Upper lobe of right lung (tissue), 1 donor: ENCODE measurements at places on chromosomes 2 and 18.

DNA sequence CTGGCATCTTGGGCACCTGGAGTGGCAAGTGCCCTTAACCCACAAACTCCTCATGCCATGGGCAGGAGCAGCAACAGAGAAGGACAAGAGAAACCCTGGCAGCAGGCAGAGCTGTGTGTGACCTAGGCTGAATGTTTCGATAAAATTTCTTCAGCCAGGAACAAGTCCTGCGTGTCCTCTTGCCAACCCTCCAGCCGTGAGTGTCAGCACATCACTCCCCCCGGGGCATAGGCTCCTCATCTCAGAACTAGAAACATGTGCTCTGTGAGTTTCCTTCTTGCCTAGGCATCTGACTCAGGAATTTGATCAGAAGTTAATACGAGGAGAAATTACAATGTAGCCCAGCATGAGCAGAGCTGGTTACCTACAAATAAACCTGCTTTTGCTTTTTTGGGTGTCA, 2.2 kb downstream of the ABCG8 start:
- no peak for DNase-seq

DNA sequence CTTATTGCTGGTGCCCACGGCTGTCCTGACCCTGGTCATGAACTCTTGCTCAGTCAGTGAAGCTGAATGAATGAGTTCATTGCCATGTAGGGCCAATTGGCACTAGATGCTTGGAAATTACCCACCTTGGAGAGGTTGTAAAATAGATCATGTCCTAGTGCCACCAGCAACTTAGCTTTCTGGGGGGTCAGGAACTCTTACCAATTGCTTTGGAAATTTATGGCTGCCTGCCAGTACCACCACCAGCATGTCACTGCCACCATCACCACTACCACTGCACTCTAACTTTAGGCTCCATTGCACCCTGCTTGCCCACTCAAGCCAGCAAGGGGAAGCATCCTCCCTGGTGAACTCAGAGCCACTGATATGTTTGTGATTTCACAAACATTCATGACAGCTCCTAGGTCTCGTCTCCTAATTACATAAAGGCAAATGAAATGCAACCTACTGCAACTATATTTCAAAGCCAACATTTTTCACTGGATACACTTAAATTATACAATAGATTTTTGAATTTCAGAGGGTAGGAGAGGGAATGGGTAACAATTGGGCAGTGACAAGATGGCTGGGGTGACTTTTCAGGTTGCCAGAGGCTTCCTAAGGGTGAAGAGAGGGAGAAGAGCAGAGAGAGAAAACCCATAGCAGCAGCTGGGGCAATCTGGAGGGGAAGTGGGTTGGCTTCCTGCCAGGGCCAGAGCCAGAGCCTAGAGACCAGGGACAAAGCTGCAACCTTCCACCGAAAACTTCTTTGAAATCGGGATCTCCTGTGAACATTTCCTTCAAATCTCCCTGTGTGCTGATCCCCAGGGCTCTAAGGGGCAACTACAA, 3.5 kb upstream of the EMILIN1 start:
- no peak for DNase-seq

DNA sequence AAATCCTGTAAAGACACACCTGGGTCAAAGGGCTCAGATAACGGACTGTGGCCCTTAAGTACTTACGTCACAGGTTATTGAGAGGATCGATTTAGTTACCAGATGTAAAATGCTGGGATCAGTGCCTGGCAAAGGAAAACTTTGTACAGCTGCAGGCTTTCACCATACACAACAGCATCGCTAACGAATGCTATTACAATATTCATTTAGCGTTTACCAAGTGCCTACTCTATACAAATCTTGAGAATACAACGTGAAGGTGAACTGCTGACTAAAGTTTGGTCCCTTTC, 619 bp upstream of the MSH6 start:
- DNase-seq = no peak

GRCh38 chr2:42223855-42224268, 54.7 kb downstream of the EML4 start:
- no peak for DNase-seq

DNA sequence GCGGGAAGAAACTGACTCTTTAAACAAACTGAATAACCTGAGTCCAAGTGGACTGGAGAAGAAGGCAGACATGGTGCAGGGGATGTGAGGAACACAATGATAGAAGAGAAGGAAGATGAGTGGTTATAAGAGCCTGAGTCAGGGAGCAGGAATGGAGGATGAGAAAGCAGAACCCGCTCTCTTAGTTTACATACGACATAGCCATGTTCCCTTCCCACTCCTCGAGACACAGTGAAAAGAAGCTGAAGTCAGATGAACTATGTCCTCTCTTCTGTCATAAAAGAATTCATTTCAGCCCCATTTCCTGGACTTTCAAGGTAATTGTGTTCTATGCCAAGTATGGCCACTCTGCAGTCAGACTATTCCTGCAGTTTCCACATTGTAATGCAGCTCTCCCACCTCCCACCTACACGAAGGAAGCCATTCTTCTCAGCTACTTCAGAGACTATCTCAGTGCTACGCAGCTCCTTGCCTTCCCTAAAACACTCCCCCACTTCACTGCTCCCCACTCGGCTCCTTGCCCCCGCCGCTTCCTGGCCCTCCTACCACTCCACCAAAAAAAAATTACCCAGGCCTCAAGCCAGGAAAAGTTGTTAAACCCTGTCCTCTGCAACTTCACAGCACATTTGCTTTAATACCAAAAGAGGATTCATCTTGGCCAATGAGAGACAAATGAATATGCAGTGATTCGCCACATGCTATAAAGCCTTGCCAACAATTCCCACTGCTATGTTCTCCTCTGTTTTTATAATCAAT, 323.4 kb upstream of the EPHA4 start:
- no peak for DNase-seq

GRCh38 chr18:8375249-8375648, 234.0 kb upstream of the RAB12 start:
- DNase-seq = no peak

GRCh38 chr2:31271851-31272267, 37.9 kb downstream of the EHD3 start:
- DNase-seq = no peak

- DNase-seq = peak; percentile 70
These were observed 2750.9 kb downstream of the RPIA start for GRCh38 chr2:91442246-91442905.

DNA sequence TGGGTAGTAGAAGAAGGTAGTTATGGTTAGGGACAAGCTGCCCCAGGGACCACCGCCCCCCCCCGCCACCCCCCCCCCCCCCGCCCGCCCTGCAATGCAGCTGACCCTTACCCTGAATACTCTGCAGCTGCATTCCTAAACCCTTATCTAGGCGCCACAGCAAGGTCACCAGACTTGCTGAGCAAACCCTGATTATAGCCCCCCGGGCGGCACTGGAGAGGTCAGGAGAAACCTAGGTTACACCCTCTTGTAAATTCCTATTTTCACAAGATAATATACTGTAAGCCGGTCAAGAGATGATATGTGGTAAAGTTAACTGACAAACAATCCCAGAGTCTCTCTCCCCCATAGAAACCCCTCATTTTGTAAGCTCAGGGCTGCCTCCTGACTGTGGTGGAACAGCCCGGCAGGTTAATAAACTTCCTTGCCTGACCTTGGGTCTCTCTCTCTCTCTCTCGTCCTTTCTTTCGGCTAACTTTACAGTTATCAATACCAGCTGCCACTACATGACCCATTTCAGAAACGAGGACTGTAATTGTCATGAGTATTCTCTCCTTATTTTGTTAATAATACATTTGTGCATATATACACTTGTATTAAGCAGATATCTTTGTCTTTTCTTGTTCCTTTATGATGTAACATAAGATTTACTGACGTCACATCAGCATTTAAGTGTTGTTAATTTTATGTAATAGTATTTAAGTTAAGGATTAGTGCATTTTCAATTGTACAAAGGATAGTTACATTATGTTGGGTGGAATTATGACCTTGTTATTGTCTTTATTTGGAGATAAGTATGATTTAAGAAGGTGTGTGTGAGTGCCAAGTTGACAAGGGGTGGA, 22.8 kb upstream of the SMAD4 start:
- DNase-seq = no peak

- no peak for DNase-seq
These were observed 26.4 kb downstream of the ETAA1 start for GRCh38 chr2:67423489-67423888.

DNA sequence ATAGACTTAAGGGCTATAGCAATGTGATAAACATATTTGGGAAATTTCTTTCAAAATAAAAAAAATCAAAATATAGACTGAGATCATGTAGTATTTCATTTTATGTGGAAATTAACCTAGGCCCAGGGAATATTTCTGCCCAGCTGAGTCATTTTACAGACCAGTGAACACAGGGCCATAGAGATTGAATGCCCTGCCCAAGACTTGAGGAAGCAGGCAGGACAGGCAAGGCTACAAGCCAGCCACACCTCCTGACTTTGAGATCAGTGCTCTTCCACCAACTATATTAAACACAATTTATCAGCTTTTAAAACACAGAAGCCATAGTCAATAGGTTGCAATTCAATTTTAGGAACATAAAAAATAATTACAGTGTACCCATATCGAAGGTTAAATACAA, 12.9 kb downstream of the CCDC148 start:
- DNase-seq = no peak

DNA sequence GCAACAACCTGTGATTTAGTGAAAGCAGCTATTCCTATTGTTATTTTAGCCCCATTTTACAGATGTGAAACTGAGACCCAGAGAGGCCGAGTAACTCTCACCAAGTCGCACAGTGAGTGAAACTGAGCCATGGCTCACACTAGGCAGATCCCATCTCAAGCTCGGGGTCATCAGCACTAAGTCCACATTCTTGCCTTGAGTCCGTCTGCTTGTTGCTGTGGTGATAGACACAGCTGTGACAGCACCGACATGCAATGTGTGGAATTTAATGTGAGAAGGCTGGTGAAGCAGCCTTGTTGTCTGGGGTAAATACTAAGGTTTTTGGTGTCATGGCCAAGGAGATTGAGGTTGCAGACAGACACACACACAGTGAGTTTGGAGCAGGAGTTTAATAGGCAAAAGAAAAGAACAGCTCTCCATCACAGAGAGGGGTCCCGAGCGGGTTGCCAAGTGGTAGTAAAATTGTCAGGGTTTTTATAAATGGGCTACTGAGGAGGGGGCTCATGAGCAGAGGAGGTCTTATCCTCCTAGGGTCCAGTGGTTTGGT, 40.2 kb upstream of the GMCL1 start:
- DNase-seq = no peak

GRCh38 chr2:148948868-148949267, 73.8 kb downstream of the KIF5C start:
- no peak for DNase-seq

- DNase-seq = no peak
These were observed 3.5 kb upstream of the CD226 start for GRCh38 chr18:69951182-69951581.

GRCh38 chr2:65120990-65121693, 8.8 kb downstream of the RAB1A start:
- no peak for DNase-seq

DNA sequence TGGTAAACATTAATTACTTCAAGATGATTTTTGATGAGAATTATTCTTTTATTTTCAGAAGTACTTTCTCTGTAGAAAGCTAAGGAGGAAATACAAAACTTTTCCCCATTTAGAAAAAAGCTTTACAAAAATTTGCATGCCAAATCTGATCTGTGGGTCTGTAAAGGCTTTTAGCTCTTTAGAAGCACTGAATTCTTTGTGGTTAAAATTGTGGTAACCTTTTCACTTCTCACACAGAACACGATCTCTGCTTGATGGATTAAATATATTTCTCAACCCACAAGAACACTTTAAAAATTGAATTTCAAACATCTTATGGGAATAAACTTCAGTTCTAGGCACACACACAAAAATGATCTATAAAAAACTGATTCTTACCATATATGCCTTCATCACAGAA, 63.7 kb downstream of the VIL1 start:
- no peak for DNase-seq

DNA sequence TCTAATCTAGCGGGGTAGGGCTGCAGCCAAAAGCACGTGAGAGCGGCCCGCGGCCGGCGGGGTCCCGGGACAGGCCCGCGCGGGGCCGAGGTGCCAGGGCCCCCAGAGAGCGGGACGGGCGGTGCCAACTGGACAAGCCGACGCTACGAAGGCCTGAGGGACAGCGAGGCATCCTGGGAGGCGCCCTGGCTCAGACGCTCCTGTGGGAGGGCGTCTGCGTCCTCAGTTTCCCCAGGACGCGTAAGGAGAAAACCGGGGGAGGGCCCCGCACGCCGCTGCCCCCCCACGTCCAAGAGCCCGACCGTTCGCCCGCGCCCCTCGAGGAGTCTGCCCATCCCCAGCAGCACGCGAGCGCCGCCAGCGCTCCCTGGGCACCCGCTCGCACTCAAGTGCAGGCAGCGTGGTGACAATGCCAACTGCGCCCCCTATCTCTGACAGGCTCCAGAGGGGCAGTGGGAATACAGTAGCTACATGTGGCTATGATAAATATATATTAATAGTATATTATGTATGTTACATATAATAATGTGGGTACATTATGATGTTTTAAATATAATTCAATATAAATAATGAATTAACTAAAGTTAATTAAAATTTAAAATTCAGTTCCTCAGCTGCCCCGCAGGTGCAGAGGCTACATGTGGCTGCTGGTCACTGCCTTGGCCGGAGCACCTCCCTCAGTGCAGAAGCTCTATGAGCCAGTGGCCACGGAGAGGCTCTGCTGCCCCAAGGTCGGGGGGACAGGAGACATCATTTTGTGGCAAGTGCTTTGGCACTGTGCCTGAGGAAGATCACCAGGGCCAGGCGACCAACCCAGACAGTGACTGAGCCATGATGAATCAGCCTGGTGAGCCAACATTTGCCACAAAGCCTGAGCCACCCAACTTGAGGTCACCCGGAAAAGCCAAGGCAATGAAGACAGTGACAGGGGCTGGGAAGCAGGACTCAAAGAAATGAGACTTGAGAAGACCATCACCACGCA, 5.5 kb upstream of the SFT2D3 start:
- no peak for DNase-seq

GRCh38 chr2:159134979-159135378, 151.5 kb downstream of the WDSUB1 start:
- no peak for DNase-seq

DNA sequence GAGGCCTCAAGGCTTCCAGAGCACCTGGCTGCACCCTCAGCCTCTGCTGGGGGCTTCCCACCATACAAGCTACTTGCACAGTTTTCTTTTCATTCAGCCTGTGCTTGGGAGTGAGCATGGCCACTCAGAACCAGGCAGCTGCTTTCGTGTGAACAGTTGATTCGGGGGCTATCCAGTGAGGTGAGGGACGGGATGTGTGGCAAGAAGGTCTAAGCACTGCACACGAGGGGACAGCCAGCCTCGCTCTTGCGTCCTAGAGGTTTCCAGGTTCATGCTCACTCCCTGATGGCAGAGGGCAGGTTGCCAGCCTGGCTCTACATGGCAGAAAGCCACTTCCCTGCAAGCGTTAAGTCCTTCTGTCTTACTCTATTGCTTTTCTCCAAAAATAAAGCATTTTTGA, 146.2 kb downstream of the MBP start:
- DNase-seq = no peak

GRCh38 chr18:41170346-41170745, 784.7 kb upstream of the PIK3C3 start:
- DNase-seq = no peak
